ENCODE measurements at places on chromosomes 4 and X. TPM values are rescaled to one million over a fixed set of nuclear protein-coding genes. Genes with fewer than 3 reads are reported as not detected.

The DLG3 gene
- 17.3 TPM for total RNA-seq

The LUZP4 gene
- total RNA-seq, result not detected

The MAGEE1 gene
- 3.3 TPM for total RNA-seq

The MGAT4D gene
- not detected for total RNA-seq

The SMPX gene
- total RNA-seq, result not detected

The PLP2 gene
- total RNA-seq, result 233 TPM

The CCSER1 gene
- total RNA-seq, result 0.78 TPM

The CD38 gene
- total RNA-seq, result 3.9 TPM
